ENCODE measurements at places on chromosomes 5 and 9.
A peak's percentile ranks its signal among the peaks of the same experiment; 100 is the strongest.

DNA sequence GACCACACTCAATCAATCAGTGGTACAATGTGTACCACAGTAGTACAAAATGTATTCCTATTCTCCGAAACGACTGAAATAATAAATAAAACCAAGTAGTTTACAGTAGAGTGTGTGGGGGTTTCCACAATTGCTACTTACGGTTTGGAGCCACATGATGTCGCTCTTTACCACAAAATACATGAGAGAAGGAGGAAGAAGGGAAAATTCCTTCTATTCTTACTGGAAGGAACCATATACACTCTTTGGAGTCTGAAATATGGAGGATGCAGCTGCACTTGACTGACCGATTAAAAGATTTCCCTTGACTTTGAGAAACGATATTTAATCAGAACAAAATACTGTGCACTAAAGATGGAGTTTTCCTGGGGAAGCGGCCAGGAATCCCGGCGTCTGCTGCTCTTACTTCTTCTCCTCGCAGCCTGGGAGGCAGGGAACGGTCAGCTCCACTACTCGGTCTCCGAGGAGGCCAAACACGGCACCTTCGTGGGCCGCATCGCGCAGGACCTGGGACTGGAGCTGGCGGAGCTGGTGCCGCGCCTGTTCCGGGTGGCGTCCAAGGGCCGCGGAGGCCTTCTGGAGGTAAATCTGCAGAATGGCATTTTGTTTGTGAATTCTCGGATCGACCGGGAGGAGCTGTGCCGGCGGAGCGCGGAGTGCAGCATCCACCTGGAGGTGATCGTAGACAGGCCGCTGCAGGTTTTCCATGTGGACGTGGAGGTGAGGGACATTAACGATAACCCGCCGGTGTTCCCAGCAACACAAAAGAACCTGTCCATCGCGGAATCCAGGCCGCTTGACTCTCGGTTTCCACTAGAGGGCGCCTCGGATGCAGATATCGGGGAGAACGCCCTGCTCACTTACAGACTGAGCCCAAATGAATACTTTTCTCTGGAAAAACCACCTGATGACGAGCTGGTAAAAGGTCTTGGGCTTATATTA lies at the start of gene PCDHA4:
Gene PCDHA4, plus strand, starts transcription at position 235 of the 942 bp plus-strand sequence.
- DNase-seq, result peak; percentile 48

GRCh38 chr5:162474239-162474638 lies 406.7 kb downstream of the GABRG2 start:
- no peak for DNase-seq

DNA sequence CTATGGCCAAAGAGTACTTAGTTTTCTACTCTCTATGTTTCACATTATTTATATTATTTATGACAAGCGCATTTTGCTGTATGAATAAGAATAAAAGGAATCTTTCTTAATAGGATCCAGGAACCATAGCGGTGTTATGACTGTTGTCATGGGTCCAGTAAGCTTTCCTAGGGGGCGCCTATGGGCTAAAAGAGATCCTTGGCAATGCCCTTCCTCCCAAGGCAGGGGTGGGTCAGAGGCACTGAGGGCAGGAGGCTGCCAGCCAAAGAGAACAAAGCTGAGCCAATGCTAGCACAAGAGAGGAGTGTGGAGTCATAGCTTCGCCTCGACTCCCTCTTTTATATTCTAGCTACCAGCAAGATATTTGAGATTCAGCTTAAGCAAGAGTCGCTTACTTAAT lies 98.4 kb upstream of the GNAQ start:
- no peak for DNase-seq

- DNase-seq, result no peak
Measured at GRCh38 chr9:132662152-132662945, 7.4 kb downstream of the DDX31 start.

- peak; percentile 62 for DNase-seq
Measured at GRCh38 chr9:122816163-122816867, 12.1 kb downstream of the PDCL start.

DNA sequence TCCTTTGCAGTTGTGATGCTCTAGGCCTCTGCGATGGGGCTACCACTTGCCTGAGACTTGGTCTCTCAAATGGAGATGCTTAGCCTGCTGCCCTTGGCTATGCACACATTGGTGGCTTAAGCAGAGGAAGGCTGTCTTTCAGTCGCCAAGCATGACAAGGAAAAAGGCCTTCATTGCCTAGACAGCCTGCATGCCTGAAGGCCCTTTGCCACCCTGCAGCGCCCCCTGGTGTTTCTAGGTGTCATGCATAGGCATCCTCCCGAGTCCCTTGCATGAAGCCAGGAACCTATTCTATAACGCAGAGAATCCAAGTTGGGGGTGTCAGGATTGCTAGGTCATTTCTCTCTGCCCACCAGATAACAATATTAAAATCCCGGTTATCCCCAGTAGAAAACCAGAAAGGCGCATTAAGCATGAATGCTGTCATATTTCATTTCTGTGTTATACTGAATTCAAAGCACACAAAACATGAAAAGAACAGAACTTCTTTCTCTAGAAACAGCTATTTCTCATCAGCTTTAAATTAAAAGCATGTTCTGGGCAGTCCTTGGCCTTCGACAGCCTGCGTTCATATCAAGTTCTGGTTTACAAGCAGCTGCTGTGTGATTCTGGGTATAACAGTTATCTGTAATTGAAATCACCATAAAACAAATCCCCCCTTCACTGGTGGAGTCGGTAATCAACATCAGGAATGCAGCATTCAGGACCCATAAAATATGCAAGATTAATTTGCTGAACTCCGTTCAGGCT lies 59.7 kb upstream of the TRPC7 start:
- DNase-seq, result peak; percentile 79

- DNase-seq, result no peak
Measured at GRCh38 chr5:132961887-132962286, 1.5 kb downstream of the AFF4 start.

GRCh38 chr9:134440636-134441226 lies 114.5 kb downstream of the RXRA start:
- DNase-seq, result no peak

- DNase-seq, result no peak
Measured at GRCh38 chr5:11985993-11986392, 81.7 kb upstream of the CTNND2 start.

GRCh38 chr5:118069452-118069851 lies 918.9 kb downstream of the DTWD2 start:
- DNase-seq, result no peak

- no peak for DNase-seq
Measured at GRCh38 chr5:125357660-125358059, 611.2 kb upstream of the ZNF608 start.

- no peak for DNase-seq
Measured at GRCh38 chr5:167814828-167815227, 476.6 kb upstream of the WWC1 start.

DNA sequence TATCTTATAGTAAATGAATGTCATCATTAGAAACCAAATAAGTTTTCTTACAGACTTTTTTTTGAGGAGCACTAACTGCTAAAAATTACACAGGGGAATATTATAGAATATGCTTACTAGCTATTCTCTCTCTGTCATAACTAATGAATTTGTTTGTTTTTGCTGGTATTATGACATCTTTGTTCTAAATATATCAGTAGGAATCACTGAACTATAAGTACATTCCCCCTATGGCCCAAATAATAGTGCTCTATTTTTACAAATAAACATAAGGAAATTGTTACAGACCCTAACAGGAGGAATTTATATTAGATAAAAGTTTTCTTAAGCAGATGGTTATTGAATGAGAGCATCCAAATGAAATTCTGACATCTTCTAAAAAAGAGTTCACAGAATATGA lies 83.0 kb upstream of the RIOK2 start:
- no peak for DNase-seq

- DNase-seq, result no peak
Measured at GRCh38 chr5:14787801-14788579, 83.6 kb downstream of the ANKH start.

DNA sequence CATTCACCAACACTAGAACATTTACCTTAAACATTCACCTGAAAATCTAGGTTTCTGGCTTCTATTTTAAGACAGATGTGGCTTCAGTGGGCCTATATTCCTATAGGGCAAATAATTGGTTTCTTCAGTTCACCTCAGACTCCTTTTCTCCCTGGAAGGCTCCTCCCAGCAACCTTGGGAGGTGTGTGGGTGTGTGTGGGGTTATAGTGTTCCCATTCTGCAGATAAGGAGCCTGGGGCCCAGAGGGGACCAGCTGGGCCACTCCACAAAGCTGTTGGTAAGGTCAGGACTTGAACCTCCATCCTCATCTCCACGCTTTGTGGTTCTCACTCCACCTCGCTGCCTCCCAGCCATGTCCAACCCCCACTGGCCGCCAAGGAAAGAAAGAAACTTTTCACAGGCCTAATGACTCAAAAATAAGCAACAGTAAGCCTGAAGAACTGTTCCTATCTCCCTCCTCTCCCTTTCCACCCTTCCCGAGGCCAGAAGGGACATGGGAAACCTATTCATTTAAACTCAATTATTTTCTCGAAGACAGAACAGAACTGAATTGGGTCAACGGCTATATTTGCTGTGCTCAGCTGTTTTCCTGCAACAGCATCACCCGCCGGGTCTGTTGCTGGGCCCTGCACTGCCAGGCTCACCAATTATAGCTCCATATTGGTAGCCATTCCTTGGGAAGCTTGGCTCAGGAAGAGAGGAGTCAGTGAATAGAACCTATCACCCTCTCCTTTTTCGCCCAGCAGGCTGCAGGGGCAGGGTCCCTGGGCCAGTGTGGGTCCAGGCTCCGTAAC lies 78.5 kb downstream of the DAB2IP start:
- DNase-seq, result no peak

- DNase-seq, result no peak
Measured at GRCh38 chr5:65199993-65200675, 281.6 kb downstream of the ADAMTS6 start.

DNA sequence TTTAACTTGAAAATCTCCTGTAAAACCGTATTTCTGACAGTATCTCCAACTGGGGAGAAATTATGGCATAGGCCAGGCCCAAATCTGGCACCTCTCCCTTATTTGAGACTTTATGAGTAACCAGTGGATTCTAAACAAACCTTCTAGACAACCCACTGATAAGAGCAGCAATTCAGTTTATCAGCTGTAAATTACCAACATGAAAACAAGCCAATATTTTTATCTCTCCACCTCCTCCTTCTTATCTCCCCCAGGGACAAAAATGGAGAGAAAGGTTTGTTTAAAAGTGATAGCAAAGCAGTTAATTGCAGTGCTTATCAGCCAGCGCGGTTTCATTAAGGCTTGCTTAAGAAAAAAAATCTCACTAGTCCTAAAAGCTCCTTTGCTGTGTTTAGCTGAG lies 53.8 kb downstream of the KCNV2 start:
- no peak for DNase-seq

GRCh38 chr9:85662573-85662972 lies 79.2 kb downstream of the AGTPBP1 start:
- DNase-seq, result no peak

- DNase-seq, result no peak
Measured at GRCh38 chr9:106704056-106704615, 158.8 kb upstream of the ZNF462 start.

DNA sequence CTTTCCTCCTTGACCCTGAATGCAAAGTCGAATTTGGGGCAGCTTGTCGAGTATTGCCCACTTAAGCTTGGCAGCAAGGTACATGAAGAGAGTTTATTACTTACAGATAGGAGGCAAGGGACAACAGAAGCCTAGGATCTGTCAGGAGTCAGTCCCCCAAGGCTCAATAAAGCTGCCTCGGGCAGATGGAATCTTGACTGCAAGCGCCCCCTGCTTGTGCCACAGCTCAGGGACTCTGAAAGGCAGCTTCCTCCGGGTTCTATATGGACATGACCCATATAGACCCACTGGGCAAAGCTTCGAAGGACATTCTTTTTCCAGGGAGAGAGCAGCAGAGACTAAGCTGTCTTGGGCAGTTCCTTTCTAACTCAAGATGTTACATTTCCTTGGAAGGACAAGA lies 971.5 kb downstream of the EFNA5 start:
- no peak for DNase-seq

DNA sequence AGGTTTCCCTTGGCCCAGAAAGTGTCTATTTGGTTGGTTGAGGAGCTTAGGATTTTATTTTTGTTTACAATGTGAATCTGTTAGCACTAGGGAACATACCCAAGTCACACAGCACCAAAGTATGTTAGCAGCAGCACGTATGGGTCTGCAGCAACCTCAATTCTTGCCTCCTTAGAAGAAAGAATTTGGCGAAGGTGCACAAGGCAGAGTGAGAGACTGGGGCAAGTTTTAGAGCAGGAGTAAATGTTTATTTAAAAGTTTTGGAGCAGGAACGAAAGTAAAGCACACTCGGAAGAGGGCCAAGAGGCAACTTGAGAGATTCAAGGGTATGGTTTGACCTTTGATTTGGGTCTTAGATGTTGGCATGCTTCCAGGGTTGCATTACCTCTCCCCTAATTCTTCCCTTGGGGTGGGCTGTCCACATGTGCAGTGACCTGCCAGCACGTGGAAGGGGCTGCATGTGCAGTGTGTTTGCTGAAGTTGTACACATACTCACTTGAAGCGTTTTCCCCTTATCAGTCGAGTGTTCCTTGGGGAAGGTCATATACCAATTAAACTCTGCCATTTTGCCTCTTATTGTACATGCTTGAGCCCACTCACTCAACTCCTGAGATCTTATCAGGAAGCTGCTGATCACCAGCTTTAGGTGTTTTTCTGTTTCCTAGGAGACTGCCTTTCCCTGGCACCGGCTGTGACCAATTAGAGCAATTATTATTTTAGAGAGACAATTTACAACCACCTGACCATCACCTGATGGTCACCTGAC lies 64.9 kb upstream of the SHC3 start:
- DNase-seq, result no peak

DNA sequence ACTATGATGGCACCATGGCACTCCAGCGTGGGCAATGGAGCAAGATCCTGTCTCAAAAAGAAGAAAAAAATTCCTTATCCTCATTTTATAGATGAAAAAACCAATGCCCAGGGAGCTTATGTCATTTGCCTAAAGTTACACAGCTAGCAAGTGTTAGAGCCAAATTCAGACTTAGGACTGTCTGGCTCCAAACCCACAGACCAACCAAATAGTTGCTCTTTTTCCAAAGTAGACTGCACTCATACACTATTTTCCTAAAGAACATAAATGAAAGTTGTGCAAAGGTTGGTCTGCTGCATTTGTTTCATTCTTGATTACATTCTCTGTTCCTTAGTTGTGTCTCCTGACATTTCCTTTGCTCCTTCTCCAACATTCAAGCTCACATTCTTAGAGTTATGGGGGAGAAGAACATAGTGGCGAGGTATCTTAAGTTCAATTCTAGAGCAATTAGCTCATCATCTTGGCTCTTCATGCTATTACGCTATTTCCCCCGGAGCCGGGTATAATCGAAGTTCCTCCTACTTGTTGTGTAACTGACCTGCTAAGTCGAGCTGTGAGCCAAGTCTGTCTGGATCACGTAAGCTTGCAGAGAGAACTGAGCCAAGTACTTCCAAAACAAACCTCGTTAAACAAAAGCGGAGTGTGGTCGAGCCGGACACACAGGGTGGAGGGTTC lies 138.3 kb downstream of the RFK start:
- no peak for DNase-seq

DNA sequence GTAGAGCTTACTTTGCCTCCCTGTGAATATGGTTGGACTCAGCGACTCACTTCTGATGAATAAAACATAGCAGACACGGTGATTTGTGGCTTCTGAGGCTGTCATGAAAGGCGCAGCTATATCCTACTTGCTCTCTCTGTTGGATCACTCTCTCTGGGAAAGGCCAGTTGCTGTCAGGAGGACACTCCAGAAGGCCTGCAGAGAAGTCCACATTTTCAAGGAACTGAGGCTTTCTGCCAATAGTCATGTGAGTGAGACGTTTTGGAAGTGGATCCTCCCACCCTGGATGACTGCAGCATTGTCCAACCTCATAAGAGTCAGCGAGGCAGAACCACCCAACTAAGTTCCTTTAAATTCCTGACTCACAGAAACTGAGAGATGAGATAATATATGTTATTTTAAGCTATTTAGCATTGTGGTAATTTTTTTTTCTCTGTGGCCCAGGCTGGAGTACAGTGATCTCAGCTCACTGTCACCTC lies 156.0 kb upstream of the MAST4 start:
- peak; percentile 55 for DNase-seq

Data from activated CD4-positive, alpha-beta T cell treated with anti-CD3 and anti-CD28 coated beads for 36 hours (primary cell).